NCI-H510A treated with DMSO at 0.1 percent for 48 hours (cell line): ENCODE measurements at places on chromosomes 11 and 22.

- DNase-seq = no peak
Measured at GRCh38 chr11:97259884-97260283, 870.1 kb downstream of the JRKL start.

DNA sequence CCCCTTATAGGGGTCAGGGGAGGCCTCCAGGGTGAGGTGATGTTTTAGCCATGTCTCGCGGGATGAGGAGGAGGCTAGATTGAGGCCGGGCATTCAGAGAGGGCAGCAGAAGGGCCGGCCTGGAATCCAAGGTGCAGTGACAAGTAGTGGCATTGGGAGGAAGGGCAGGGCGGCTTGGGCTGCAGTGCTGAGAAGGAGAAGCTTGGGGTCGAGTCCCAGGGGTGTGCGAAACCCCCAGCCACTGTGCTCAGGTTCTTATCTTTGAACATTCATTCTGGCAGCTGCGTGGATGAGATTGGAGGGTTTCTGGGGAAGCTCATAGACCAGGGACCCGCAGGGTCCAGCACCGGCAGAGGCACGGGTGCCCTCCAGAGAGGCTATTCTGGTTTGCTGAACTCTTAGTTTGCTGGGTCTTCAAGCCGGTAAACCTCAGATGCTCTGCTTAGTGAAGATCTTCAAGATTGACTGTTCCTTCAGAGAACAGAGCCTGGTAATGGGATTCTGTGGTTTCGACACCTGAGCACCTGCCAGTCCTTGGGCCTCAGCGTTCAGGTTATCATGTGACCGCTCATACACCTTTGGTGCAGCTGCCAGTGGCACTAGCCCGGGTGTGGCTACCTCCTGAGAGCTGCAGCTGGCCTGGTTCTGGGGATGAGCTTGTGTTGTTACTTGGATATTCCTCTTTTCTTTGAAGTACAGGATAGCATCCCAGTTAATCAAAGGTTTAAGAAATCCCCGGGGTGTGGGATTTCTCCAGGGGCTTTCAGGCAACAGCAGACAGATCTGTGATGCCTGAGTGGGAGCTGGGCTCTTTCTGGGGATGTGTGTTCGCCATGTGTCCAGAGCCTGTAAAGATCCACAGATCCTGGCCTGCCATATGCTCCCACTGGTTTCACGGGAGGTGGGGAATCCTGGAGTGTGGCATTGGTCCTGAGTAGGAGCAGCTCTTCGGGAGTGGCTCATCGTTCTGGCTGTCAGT lies 152.8 kb downstream of the TBC1D22A start:
- DNase-seq = peak; percentile 67

DNA sequence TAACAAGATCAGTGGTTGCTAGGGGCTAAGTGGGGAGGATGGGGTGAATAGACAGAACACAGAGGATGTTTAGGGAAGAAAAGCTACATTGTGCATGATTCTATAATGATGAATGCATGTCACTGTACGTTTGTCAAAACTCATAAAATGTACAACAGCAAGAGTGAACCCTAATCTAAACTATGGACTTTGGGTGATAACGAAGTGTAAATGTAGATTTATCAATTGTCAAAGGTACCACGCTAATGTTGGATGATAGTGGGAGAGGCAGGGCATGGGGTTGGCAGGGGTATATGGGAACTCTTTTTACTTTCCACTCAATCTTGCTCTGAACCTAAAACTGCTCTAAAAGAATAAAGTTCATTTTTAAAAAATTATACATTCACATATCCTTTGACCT lies 21.3 kb upstream of the SLC5A1 start:
- DNase-seq = no peak

GRCh38 chr11:131667566-131667965 lies 297.2 kb downstream of the NTM start:
- no peak for DNase-seq

- DNase-seq = no peak
Measured at GRCh38 chr11:60625262-60625661, 74.2 kb upstream of the MS4A8 start.

GRCh38 chr22:19615001-19615461 lies 90.8 kb upstream of the CLDN5 start:
- DNase-seq = no peak

GRCh38 chr11:12358302-12359188 lies 18.8 kb upstream of the PARVA start:
- no peak for DNase-seq

- DNase-seq = no peak
Measured at GRCh38 chr11:32940865-32941264, 48.3 kb downstream of the QSER1 start.

DNA sequence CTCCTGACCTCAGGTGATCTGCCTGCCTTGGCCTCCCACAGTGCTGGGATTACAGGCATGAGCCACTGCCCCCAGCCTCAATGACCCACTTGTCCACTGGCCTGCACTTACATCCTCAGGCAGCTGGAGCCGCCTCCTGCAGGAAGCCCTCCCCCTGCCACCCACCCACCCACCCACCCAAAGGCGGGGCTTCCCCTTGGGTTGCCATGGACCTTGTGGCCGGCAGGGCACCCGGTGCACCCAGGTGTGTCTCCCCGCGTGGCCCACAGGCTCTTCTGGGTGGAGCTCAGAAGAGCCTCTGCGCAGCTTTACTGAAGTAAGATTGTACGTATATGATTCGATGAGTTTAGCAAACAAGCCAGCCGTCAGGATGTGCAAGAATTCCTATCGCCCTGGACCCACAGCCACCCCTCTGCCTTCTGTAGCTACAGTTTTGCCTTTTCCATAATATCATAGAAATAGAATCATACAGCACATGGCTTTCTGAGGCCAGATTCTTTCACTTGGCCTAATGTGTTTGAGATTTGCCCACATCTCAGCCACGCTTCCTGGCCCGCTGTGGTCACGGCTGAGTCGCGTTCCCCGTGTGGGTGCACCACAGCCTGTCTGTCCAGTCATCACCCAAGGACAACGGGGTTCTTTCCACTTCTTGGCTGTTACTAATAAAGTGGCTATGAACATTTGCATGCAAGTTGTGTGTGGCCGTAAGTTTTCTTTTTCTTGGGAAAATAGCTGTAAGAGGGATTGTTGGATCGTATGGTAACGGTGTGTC lies 5.3 kb upstream of the BRSK2 start:
- DNase-seq = no peak

GRCh38 chr11:69131121-69131566 lies 24.6 kb upstream of the SMIM38 start:
- no peak for DNase-seq

DNA sequence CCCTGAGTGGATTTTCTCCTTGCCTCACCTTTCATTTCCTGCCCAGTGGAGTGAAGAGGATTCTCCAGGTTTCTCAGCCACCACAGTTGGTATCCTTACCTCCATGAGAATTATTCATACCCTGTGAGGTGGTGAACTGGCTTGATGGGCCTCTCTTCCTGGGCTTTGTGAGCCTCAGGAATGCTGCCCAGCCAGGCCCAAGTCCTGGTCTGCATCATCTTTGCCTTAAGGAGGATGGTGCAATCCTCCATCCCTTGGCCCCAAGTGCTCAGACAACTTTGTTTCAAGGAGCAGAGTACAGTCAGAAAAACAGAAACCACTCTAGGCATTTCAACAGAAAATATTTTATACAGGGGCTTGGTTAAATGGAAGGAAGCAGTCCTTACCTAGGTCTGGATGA lies 114.2 kb upstream of the CADM1 start:
- no peak for DNase-seq

DNA sequence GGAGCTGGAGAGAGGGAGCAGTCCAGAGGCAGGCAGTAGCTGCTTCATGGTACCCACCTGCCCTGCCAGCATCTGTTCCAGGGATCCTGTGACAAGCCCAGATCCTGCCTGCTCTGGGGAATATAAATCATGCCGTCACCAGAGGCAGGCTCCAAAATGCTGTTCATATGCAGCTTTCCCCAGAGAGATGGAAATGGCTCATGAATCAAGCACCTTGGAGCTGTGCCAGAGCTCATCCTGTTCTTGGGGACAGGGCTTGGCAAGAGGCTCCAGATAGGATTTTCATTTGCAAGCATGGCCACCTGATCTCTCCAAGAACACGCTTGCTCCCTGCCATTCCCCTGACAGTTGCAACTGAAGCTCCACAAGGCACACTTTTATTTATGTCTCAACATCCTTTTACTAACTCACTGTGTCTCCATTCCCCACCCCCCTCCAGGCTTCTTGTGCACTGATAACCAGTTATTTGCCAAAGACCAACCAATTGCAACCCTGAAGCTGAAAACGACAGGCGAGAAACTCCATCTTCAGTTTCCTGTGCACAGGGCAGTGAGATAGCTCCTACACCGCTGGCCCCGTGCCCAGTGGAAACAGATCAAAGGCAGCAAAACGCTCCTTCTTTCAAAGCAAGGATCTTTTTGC lies 115.8 kb upstream of the PITPNB start:
- DNase-seq = peak; percentile 77

GRCh38 chr22:25085930-25086901 lies 113.4 kb upstream of the CRYBB3 start:
- no peak for DNase-seq

- no peak for DNase-seq
Measured at GRCh38 chr11:67615728-67616430, 9.1 kb downstream of the NDUFV1 start.

DNA sequence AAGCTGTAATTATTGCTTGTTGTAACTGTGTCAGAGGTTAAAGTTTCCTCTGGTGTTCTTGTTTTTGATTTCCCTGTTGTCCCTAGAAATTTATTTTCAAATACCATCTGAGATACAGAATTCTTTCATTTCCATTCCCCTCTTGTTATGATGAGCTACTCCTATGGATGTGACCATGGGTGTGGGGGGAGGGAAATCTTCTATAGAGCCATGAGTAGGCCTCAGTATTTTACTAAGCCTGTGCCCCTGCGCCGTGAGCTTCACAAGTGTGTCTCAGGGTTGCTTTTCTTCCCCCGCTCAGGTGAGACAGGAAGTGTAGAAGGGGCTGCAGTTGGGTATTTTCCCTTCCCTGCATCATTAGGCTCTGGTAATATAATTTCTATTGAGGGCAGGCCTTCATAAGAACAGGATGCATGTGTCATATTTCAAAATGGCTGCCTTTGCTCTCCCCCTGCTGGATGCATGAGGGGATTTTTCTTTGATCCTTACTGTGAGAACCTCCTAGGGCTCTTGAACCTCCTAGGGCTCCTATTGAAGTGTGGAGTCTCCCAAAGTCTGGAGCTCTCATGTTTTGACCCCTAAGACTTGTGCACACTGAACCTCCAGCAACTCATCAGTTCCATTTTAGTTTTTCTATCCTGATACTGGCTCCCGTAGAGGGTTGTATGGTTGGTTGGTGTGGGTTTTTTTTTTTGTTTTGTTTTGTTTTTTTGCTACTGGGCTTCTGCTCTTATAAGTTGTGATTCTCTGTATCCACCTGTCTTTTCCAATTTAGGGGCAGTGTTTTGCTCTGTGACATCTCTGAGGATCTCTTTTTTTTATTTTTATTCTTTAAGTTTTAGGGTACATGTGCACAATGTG lies 658.2 kb downstream of the NTM start:
- DNase-seq = no peak

- DNase-seq = no peak
Measured at GRCh38 chr11:66026017-66026529, at the start of gene CATSPER1. Gene CATSPER1, minus strand, starts transcription at chr11:66026479. Its CDS starts 100 bp downstream, at chr11:66026379.

- no peak for DNase-seq
Measured at GRCh38 chr22:22779213-22779612, 108.4 kb upstream of the IGLL5 start.

DNA sequence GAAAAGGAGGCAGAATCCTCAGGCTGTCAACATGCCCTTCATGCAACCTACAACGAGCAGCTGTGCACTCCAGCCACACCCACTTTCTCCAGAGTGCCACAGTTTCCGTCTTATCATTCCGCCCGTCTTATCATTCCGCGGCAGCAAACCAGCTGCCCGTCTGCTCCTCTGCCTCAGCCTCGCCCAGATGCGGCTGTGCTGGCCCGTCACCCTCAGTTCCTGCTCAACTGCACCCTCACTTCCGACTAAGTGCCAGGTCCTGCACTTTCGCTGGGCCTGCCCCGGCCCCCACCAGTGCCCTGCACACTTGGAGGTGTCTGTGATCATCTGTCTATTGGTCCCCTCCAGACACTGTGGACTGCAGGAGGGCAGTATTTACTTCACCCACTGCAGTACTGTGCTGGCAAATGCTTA lies 43.7 kb downstream of the MICAL3 start:
- no peak for DNase-seq

- no peak for DNase-seq
Measured at GRCh38 chr22:42611051-42611450, 3.6 kb downstream of the POLDIP3 start.

GRCh38 chr11:111309215-111309915 lies 11.0 kb downstream of the POU2AF3 start:
- peak; percentile 74 for DNase-seq

DNA sequence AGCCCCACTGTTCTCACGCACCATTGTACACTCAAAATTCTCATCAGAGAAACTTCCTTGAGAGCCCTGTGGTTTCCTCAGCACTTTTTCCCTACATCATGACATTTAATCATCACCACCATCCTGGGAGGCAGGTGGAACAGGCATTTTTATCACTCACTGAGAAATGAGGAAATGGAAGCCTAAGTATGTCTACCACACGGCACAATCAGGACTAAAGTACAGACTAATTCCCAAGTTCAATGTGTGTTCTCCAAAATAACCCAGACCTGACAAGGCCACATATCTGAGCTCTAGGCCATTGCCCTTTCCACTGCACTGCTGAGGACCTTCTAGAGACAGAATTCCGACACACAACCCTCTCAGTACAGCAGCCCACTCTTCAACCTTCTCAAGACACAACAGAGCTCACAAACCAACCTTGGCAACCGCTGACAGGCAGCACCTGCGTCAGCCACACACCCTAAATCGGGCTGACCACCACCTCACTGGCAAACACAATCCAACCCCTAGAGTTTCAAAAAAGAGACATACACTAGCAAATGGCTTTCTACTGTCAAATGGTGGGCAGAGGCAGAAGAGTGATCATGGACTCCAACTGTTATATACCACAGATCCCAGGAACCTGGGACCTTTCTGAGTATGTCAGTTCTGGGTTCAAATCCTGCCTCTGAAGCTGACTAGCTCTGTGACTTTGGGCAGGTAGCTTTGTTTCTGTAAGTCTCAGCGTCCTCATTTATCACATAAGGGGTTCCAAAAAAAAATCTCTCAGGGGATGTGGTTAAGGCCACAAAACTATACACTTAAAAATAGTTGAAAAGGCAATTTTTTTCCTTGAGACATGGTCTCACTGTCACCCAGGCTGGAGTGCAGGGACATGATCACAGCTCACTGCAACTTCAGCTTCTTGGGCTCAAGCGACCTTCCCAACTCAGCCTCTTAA lies 16.3 kb downstream of the SMCO4 start:
- DNase-seq = no peak

DNA sequence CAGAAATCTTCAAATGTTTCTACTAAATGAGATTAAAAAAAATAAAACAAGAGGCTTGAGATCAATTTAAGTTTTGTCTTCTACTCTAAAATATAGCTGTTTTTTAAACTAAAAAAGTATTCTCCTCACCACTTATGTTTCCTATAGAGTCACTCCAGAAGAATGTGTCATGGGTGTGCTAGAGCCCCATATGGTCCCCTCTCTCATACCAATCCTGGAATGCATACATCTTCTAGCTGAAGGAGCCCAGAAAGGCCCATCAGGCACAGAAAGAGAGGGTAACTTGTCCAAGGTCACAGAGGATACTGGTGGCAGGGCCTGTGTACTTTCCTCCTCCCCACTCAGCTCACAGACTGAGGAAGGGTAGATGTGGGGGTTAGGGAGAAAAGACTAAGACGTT lies 34.4 kb downstream of the RELT start:
- no peak for DNase-seq

GRCh38 chr11:92628401-92629292 lies 340.8 kb upstream of the MTNR1B start:
- DNase-seq = no peak
